MV-4-11 (cell line): ENCODE measurements at places on chromosomes 11 and 22.

- no peak for DNase-seq
Observed at GRCh38 chr11:115498354-115498753, 5.9 kb downstream of the CADM1 start.

GRCh38 chr22:20549232-20549841 is 41.9 kb downstream of the MED15 start:
- DNase-seq = no peak

DNA sequence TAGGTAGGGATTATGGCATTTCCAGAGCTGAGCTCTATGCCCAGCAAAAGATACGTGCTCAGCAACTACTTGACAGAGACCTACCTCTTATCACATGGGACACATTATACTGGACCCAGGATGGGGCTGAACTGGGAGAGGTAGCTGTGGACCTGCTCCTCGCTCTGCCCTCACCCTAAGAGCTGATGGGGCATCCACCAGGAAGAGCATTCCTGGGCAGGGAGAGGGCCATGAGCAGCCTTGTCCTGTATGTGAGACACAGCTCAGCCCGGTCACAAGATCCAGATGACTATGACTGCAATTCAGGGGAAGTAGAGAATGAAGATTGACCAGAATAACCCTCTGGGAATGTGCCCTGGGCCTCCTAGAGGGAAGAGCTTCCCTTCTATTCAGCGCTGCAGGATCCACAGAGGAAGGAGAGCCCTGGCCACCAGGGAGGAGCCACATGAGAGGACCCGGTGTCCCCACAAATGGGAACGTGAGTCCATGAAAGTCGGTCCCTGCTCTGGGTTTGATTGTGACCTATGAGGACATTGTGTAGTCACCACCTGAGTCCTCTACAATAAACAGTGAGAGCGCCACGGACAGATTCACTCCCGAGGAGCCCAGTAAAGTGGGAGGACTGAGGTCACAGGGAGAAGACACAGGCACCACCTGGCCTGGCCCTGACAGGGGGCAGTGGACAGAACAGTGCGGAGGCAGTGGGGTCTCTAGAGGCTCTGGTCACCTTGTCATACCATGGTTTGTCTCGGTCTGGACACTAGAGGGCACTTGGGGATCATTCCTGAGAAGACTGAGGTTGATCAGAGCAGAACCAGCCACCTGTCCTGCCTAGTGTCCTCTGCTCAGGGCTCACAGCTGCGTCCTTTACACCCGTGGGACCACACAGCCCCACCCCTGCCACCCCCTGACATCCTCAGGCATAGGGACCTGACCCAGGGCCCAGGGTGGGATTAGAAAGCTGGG is 99.5 kb downstream of the ZNF280B start:
- peak; percentile 7 for DNase-seq

- DNase-seq = no peak
Observed at GRCh38 chr11:120198787-120199469, 11.9 kb upstream of the OAF start.

DNA sequence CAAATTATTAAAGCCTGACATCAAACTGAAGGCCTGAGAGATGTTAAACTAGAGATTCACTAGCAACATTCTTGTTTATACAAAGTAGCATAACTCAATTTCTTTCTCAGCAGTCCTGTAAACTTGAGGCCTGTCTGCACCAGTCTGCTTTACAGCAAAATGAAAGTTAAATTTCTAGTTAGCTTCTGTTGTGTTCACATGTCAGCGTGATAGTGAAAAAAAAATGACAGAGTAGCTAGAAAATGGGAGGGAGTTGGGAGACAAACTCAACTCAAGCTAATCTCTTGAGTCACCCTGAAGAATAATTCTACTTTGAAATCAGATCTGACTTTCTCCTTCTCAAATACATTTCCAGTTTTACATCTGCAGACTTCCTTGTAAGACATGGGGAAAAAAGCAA is 6.5 kb downstream of the RBFOX2 start:
- DNase-seq = no peak

GRCh38 chr11:10519630-10520029 is 21.4 kb downstream of the RNF141 start:
- no peak for DNase-seq
